ENCODE measurements at places on chromosomes 6 and 20. TPM values are rescaled to one million over a fixed set of nuclear protein-coding genes. Genes with fewer than 3 reads are reported as not detected.

The UNC5CL gene
- 2.9 TPM for total RNA-seq

- no peak for DNase-seq
These were observed 42.9 kb downstream of the BCAS4 start for GRCh38 chr20:50837532-50838321.

- no peak for DNase-seq
These were observed 49.4 kb downstream of the PFDN4 start for GRCh38 chr20:54257071-54257816.

DNA sequence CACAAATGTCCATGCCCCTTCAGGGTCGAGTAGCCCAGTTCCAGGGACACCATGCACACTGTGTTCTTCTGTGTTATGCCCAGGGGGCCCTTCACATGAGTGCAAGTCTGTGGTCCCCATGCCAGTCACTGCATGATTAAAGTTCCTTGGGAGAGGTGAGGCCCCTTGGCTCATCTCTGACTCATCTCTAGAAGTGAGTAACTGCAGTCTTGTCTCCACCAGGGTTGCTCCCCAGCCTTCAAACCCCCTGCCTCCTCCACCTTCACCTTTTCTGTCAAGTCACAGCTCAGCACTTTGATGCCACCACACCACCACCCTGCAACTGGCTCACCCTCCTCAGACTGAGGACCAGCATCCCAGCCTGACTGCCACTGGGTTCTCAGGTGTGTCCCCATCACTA, 161.7 kb downstream of the UNC5CL start:
- DNase-seq = no peak

DNA sequence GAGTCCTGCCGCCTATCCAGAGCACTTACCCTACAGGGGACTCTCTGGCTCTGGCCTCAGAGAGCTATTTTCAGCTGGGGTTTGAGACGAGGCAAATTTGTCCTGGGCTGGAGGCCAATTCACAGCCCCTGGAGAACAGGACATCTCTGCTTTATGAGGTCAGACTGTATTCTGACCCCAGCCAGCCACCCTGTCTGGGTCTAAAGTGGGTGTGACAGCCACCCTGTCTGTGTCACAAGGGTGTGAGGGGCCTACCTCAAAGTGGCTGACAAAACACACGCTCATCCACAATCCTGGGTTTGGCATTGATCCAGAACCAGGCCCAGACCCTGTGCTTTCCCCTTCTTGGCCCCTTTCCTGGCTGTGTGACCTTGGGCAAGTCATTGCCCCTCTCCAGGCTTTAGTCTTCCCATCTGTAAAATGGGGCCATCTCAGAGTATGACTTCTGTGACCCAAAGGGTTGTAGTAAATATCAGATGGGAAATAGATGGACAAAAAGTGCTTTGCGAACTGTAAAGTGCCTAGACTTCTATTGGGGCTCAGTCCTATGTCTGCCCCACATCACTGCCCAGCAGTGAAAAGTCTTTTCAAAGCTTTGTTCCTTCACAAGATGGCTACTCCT, 44.1 kb upstream of the TGM2 start:
- DNase-seq = no peak

GRCh38 chr6:80528115-80528514, 421.6 kb downstream of the BCKDHB start:
- no peak for DNase-seq

Data from spleen (tissue), 13 donors.